ENCODE measurements at places on chromosomes 4 and X.

- no peak for DNase-seq
These were observed 5.3 kb downstream of the VAMP7 start for GRCh38 chrX:155886409-155886808.

DNA sequence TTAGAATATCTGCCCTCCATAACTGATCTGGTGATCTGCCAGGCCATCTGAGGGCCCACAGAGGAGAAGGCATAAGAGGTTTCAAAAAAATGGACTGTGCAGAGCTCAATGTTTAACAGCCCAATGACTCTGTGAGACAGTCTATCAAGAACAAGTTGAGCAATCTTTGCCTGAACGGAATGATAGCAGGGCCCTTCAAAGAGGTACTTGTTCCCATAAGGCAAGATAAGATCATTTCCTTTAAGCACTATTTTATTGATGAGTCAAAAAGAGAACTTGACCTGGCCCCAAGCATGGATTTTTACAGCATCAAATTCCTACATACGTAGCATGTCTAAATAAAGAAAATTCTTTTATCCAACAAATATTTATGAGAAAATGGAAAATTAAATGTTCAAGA is 182.8 kb downstream of the IDS start:
- no peak for DNase-seq

- no peak for DNase-seq
These were observed 82.5 kb downstream of the GATB start for GRCh38 chr4:151678048-151678872.

- no peak for DNase-seq
These were observed 9.3 kb downstream of the FLNA start for GRCh38 chrX:154365052-154365600.

DNA sequence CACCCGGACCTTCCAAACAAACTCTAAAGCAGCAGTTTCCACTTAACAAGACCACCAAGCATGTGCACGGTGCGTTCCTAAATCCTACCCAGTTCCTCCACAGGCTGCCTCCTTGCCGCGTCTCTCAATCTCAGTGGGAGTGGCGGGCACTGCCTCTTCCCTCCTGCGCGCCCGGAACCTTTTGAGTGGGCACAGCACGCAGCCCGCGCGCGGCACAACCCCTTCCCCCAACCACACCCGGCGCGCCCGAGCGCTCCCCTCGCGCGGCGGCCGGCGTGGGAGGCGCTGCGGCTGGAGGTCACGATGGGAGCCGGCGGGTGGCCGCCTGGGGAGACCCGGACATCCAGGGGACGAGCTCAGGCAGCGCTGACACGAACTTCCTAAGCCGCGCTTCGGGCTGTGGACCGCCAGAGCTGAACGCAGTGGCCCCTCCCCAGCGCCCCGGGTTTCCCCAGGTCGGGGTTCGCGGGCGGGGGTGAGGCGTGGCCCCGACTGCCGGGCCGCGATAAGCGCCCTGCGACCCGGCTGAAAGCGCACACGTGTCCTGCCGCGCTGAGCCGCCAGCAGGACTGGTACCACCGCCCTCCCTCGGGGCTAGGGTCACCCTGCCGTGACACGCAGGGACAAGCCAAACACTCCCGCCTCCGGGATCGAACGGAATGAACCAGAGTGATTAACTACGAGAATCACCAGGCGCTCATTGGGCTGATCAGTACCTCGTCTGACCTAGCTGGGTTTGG is at the start of gene ABCG2:
TSS of gene ABCG2 (minus strand) at position 151 of the 740 bp plus-strand sequence. CDS start 18,644 bp downstream, outside the sequence.
- no peak for DNase-seq

GRCh38 chr4:186757696-186758355 is 34.2 kb upstream of the FAT1 start:
- peak; percentile 71 for DNase-seq

DNA sequence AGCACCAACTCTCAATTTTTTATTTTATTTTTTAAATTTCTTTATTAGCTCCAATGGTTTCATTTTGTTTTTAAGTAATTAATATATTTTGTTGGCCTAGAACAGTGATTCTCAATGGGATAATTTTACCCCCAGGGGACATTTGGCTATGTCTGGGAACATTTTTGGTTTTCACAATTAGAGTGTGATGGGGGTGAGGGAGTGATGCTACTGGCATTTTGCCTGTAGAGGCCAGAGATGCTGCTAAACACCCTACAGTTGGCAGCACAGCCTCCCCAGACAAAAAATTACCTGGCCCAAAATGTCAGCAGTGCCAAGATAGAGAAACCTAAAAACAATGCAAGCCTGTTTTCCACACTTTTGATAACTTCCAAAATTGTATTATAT is 64.6 kb downstream of the HHIP start:
- DNase-seq = no peak

DNA sequence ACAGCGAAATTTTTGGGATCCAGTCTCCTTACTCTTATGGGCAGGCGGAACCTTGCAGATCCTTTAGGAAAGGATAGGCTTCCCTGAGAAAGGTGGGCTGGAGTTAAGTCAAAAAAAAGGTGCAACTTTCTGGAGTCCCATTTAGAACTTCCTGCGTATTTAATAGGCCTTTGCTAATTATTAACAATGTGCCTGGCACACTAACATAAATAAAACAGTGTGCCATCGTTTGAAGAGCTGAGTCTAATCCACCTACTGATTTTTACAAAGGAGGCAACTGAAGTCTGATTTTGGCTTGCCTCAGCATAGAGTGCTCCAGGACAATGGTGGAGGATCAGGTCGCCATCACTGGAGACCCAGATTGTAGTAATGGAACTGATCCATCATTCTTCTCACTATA is 15.7 kb downstream of the PLS3 start:
- no peak for DNase-seq

DNA sequence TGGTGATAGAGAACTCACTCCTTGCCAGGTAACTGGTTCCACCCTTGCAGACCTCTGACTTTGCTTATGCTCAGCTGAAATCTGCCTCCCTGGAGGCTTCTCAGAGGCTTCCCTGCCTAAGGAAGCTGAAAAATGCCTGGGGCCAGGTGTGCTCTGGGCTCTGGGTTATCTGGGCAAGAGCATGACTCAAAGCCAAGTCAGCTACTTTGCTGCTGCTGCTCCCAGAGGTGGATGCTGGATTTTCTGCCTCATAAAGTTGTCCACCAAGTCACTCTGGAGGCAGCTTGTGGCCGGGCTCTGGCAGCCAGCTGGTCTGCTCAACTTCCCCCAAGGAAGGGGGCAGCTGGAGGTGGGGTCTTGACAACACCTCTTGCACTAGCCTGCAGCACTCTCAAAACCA is 132.7 kb downstream of the PJA1 start:
- no peak for DNase-seq

DNA sequence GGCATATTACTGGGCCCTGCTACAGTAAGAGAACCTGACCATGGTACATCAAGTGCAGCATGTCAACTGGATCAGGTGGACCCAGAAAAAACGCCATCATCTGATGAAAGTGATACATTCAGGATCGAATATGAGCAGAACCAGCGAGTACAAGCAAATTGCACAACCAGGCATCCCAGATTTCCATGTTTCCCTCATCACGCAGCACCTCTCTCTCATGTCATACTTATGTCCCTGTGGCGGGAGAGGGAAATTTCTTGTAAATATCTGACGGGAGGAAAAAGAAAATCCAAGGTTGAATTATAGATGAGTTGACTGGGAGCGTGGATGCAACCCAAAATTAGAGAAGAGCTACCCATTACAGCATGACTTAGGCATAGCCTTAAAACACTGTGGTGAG is 608.5 kb upstream of the FAT1 start:
- DNase-seq = no peak

GRCh38 chr4:119268466-119268865 is 53.5 kb downstream of the FABP2 start:
- DNase-seq = peak; percentile 15

DNA sequence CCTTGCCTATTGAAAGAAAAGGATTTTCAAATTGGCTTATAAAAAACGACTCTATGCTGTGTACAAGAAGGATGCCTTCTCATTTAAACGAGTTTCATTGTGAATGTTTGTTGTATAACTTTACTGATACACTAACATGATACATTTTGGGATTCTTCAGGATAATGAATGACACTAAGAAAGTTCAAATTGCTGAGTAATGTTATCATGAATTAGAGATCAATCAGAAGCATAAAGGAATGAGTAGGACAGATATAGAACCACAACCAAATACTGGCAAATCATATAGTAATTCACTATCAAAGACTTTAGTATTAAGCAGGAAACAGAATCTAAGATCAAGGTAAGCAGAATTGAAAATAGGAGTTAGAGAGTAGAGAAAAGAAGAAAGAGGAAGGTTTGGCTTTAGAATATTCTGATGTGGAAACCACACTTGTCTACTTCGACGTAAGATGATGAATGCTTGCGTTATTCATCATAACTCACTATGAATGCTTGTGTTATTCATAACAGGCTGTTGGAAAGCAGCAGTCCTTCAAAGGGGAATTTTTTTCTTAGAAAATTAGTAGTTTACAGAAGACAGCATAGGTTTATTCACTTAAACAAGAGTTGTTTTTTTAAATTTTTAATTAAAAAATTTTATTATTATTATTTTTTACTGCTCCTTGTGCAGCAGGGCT is 13.4 kb downstream of the CCDC158 start:
- no peak for DNase-seq

DNA sequence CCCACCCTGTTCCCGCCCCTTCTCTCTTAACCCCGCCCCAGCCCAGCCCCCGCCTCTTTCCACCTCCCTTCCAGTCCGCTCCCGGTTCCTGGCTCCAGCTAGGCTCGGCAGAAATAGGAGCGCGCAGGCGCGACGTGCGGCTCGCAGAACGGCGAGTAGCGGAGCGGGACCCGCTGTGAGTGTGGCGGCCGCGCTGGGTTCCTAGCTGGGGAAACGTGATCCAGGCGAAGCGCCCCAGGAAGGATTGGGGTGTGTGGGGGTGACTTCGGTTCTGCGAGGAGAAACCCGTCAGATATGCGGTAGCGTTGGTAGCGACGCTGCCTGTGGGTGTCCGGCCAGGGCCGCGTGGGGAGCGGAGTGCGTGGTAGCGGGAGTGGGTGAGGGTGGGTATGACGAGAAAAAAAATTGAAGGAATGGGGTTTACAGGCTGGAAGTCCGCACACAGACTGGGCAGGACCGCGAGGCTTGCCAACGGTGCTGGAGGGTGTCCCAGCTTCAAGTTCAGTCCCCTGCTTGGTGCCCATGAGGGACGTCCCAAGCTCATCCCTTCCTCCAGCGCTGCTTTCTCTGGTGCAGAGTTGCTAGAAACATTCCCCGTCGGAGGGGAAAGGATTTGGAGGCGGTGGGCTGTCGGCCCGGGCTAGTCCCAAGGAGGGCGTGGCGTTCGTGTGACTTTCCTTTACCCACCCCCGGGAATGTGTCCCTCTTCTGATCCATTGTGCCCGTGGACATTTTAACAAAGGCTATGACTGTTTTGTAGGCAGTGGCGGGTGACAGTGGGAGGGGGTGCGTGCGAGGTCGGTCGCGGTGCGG is at the start of gene PRRG1:
TSS of gene PRRG1 (plus strand) at position 144 of the 813 bp plus-strand sequence. CDS start 56,886 bp downstream, outside the sequence.
- peak; percentile 52 for DNase-seq

DNA sequence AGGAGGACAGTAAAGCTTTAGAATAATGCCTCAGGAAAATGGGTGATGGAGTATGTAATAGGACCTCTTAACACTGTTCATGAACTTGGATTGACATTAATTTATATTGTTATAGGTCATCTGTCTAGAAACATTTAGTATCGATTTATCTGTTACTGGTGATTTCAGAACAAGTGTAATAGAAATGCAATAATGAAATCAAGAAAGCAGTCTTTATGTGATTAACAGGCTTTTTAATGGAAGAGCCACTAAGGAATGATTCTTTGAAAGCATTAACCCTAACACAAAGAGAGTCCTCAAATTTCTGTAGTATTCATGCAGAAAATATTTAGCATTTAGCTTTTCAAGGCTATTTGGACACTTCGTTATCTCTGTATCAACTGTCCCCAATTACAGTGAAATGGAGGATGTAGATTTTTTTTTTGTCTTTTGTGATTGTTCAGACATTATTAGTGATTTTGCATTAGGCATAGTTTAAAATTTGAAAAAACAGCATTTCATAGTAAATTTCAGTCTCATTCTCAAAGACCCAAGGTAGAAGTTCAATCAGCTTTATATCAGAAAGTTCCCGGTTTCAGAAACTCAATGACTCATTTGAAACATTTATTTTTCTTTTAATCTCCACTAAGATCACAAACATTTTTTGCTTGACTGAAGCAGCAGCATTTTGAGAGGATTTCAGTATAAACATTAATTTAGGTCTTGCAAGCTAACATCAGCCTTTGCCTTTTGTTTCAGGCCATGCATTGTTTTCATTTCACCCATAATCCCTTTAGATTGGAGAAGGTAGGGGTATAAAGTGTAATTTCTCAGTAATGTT is 56.3 kb downstream of the AGTR2 start:
- no peak for DNase-seq

GRCh38 chrX:93673869-93674271 is at the start of gene FAM133A:
TSS of gene FAM133A (plus strand) at chrX:93674206. CDS start at chrX:93709420, 35,214 bp downstream.
- peak; percentile 6 for DNase-seq

GRCh38 chr4:152894673-152895072 is 41.5 kb upstream of the FHDC1 start:
- DNase-seq = no peak

DNA sequence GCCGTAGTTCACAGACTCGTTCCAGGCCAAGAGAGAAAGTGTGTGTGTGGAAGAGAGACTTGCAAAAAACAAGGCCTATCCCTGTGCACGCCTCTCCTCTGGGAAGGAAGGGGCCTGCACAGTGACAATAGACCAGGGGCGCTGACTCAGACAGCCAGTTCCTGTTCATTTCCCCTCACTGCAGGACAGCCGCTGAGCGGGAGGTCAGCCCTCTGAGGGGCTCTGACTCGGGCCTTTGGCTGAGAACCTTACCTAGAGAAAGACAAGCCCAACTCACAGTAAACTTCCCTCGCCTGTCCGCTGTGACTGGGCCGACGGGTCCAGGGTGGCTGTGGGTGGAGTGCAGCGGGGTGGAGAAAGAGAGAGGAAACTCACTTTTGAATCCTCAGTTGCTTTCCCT is 52.1 kb downstream of the RTL5 start:
- no peak for DNase-seq

GRCh38 chr4:127084666-127085065 is 548.1 kb upstream of the INTU start:
- DNase-seq = no peak

DNA sequence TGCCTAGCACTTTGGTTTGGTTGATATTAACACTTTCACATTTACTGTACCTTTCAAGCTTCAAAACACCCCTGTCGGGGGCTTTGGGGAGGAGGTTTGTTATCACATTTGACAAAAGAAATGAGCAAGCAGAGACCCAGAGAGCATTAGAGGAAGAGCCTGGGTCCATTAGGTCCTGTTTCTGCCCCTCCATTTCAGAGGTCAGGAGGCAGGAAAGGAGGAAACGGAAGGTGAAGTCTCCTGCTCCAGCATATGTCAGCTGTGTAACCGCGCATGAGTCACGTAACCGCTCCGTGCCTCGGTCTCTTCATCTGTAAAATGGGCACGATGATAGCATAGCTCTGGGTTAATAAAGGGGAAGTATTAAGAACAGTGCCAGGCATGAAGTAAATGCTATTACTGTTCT is 201.9 kb upstream of the BCOR start:
- no peak for DNase-seq

DNA sequence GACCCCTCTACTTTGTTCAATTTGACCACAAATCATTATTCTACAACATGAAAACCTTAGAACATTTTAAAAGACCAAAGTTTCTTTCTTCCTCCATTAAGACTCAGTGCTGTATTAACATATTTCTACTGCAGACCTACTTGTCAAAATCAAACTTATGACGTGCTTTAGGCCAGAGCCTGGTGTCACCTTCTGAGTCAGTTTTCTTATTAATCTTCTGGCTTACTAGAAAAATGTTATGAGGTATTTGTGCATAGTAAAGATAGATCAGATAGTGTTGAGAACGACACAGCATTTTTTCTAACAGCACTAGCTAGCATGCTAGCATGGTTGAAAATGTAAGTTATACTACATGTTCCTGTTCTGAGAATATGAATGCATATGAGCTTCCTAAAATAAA is 333.6 kb upstream of the FAM241A start:
- DNase-seq = no peak

Data from GM04504 (cell line).